Stimulated activated CD4-positive, alpha-beta T cell treated with anti-CD3 and anti-CD28 coated beads, Interleukin-2, amount 100 ng/mL, for 4 hours (primary cell): ENCODE measurements at places on chromosomes 3 and 15.

DNA sequence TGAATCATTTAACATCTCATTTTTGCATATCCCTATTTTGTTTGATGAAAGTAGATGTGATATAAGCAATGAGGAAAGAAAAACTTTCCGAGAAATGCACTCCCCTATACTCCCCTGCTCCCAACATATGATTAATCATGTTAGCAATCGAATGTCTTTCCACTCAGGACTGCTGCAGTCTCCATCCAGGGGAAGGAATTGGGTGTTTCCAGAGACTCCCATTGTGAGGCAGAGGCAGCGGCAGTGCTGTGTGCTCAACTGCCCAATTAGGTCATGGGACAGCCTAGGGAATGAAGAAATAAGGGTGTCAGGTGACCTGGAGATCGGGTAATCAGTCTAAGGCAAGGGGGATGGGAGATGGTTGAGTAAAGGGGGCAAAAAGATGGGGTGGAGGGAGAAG, 268.6 kb upstream of the MEIS2 start:
- DNase-seq = no peak

GRCh38 chr3:138908846-138909245, 38.1 kb downstream of the FOXL2 start:
- no peak for DNase-seq

DNA sequence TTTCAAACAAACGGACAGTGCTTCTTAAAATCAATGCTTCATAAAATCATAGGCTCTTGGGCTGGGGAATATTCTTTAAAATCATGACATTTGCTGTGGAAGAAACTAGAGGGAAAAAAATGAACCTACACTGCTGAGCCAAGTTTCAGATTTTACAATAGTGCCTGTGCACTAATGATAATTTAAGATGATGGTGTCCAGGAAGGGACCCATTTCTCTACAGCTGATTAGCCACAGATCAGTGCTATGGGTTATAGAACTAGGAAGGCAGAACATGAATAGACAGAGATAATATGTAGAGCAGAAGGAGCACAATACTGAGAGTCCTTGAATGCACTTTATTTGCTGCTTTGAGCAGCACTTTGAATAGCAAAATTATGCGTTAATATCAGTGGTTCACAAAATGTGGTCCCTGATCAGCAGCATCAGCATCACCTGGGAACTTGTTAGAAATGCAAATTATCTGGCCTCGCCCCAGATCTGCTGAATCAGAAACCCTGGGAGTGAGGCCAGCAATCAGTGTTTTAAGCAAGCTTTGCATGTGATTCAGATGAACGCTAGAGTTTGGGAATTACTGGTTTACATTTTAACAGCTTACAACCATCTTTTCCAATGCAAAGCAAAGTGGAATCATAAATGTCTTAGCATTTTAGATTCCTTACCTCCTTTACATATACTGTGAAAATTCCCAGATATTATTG, 135.8 kb upstream of the ANKRD28 start:
- DNase-seq = no peak

DNA sequence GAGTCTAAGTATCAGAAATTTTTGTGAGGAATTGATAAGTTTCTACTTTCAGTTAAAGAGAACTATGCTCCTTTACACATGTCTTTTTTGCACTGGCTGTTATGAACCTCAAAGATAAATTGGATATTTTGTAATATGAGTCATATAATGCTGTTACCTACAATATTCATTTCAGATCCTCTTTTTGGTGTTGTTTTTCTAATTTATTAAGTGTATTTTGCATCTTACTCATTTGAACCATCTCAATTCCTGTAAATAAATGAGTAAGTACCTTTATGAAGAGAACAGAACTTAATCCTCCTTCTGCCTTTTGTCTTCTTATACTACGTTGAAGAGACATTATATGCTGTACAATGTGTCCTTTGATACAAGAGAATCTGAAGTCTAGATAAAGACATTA, 74.4 kb downstream of the ZIC1 start:
- DNase-seq = no peak

DNA sequence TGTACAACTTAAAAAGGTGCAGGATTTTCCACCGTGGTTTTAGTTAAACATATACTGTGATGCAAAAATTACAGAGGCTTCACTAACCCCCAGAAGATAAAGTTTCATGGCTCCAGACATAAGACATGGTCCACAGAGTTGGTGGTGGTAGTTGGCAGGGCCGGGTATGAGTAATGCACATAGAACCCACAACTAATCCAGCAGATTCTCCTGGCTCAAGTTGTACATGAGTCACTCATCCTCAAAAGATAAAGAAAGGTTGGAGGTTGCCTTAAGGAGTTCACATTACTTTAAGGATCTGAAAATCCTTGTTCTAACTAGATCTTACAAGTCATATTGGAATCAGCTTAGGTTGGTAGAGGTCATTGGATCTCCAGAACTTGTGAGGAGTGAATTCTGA, 98.3 kb upstream of the ZBTB20 start:
- DNase-seq = no peak
